ENCODE measurements at places on chromosomes 16 and 17.

- no peak for DNase-seq
Measured at GRCh38 chr17:8186446-8186786, 3.6 kb downstream of the BORCS6 start.

- DNase-seq: no peak
Measured at GRCh38 chr17:58666858-58667267, 25.0 kb downstream of the TEX14 start.

DNA sequence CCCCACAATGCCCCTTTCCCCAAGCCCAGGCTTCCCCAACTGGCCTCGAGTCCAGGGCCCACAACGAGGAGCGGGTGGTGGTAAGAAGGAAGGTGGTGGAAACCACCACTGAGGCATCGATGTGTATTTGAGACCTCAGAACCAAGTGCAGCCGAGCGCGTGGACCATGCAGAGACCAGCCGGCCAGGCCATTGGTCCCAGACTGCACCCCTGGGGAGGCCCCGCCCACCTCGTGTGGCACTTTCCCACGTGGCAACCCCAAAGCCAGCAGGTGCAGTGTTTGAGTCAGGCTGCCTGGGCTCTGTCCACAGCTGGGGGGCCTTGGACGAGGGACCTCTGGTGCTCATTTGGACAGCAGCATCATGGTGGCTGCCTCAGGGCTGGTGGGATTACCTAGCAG, 28.1 kb upstream of the BAHCC1 start:
- no peak for DNase-seq

DNA sequence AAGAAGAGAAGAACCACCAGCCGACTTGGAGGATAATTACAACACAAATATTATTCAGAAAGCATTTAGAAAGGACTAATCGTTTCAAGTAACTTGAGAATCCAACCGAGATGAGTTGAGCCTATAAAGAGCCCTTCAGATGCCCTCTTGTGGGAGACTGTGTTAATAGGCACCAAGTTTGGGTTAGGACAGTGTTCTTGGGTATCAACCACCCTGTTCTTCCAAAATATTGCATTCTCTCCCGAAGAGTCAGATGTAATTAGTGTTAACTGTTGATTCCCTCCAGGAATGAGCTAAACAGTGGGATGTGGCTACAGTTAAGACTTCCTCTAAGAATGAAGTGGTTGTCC, 87.8 kb upstream of the NOL11 start:
- no peak for DNase-seq

DNA sequence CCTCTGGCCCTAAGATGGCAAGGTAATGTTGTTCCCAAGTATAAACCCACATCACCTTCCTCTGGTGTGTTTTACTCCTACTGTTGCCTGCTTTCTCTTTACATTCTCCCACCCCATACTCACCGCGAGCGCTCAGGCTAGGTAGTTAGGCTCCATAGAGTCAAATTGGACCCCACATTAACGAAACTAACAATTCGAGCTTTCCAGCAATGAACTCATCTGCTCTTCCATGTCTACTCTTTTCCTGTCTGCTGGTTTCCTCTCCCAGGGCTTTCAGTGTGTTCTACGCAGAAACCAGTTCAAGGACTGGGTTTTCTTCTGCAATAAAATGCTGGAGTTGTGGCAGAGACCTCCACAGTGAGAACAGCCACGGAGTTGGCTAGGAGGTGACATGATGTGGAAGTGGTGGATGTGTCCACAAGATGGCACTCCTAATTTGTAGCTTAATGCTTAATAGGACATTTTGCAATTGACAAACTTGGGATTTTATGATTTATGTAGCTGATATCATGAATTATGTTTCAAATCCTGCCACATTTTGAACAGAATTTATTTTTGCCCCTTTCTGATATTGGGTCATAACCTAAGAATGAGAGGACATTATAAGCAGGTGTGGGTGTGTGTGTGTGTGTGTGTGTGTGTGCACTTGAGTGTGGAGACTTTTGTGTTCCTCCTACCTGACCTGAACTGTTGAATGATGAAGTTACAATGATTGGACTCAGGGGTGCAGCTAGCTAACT, 2.2 kb upstream of the UQCRC2 start:
- no peak for DNase-seq

GRCh38 chr17:42618442-42619150, 9.1 kb downstream of the TUBG1 start:
- DNase-seq: no peak

DNA sequence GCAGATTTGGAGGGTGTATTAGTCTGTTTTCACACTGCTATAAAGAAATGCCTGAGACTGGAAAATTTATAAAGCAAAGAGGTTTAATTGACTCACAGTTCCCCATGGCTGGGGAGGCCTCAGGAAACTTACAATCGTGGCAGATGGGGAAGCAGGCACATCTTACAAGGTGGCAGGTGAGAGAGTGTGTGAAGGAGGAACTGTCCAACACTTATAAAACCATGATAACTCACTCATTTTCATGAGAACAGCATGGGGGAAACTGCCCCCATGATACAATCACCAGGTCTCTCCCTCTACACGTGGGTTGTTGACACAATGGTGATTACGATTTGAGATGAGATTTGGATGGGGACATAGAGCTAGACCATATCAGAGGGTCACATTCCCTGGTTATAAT, 195.6 kb downstream of the RGS9 start:
- DNase-seq: no peak

Data from stimulated activated CD8-positive, alpha-beta memory T cell treated with anti-CD3 and anti-CD28 coated beads, Interleukin-4, amount 100 ng/mL, for 4 hours (primary cell).